Breast epithelium (tissue), 4 donors: ENCODE measurements at places on chromosomes 16 and 17.

DNA sequence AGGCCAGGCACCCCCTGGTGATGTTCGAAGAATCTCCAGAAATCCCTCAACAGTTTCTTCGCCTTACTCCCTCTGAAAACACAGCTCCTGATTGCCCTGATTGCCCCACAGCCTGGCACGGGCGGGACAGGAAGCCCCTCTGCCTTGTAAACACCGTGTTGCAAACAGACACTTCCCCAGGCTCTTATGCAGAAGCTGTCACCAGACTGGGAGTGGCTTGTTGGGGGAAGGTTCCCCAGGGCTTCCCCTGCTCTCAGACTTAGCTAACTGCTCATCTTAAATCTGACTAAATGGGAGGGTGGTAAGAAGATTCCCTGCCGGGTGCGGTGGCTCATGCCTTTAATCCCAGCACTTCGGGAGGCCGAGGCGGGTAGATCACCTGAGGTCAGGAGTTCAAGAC lies 11.2 kb downstream of the PIK3R5 start:
- DNase-seq = no peak

GRCh38 chr17:63966646-63967264 lies 6.0 kb downstream of the SCN4A start:
- DNase-seq = no peak

DNA sequence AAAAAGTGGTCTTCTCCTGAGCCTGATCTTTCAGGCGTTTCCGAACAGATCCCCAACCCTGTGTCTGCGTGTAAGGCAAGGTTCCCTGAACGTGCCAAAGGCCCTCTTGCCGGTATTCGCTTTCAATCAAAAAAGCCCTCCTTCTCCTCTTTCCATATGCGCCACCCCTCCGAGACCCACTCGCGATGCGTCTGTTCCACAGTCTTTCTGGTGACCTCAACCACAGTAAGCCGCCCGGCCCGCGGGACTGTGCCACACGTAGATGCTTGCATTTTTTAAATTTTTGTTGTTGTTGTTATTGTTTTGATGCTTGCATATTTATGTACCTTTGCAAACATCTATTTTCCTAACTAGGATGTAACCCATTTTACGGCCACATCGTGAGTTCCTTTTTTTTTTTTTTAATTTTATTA lies 607 bp upstream of the PRPSAP1 start:
- no peak for DNase-seq

GRCh38 chr16:27441998-27442397 lies 40.0 kb downstream of the IL21R start:
- no peak for DNase-seq

- DNase-seq = no peak
Measured at GRCh38 chr17:78502611-78503148, 74.5 kb downstream of the DNAH17 start.

GRCh38 chr16:76639685-76640289 lies 362.6 kb downstream of the CNTNAP4 start:
- DNase-seq = no peak
